B cell (primary cell): ENCODE measurements at places on chromosomes 5 and 9.
A peak's percentile ranks its signal among the peaks of the same experiment; 100 is the strongest.

GRCh38 chr9:7123743-7124142 lies 366.0 kb downstream of the KDM4C start:
- DNase-seq: no peak

DNA sequence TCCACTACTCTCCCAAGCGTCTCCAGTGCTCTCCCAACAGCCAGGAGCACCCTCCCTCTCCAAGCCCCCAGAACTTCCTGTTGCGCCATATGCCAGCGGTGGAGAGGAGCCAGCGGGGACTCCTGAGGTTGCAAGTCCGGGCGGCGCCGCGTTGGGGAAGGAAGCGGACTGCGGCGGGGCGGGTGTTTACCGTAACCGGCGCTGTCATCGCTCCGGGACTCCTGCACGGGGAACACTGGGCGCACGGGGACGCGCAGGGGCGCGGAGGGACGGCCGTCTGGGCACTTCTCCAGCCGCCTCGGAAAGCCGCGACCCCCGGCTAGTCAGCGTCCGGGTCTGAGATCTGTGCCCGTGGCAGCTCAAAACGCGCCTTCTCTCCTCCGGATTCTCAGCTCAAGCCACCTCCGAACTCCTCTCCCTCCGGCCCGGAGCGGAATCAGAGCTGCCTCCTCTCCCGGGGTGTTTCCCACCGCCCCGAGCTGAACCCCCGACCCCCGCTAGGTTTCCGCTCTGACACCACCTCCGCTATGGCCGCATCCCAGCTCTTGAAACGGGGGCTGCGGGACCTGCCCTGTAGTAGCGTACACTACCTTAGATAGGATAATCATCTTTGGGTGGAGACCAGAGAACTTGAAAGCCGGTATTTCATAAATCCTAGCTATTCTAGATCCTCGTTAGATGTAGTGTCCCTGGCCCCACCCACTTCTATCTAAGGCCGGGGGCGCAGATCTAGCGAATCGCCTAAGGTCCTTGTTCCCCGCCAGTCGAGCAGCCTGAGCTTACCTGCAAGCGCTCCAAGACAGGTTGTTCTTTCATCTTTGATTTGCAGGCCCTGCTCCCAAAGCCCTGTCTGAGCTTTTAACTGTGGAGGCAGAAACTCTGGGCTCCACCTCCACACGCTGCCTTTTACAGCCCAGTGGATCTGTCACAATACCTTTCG lies at the start of gene TRPM6:
Gene TRPM6, minus strand, starts transcription at position 881 of the 940 bp plus-strand sequence. Its CDS starts 65 bp downstream, at position 816.
- DNase-seq: peak; percentile 31

DNA sequence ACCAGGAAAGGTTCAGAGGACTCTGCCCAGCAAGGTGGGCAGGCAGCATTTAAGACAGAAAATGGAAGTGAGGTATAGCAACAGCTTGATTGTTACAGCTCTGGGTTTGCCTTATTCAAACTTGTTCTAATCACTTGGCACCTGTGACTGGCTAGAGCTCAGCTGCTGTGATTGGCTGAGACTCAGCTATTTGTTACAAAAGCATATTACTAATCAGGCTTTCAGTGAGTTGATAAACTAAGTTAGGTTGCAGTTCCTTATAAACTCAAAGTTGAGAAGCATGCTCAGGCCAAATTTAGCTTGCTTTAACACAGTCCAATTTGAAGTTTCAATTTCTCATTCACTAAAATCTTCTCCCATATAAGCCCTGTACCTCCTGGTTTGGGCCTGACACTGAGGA lies 56.3 kb downstream of the GDA start:
- no peak for DNase-seq

GRCh38 chr9:81669041-81669651 lies 20.2 kb downstream of the TLE1 start:
- DNase-seq: peak; percentile 48

GRCh38 chr5:57082441-57083067 lies 91.3 kb upstream of the GPBP1 start:
- DNase-seq: no peak

- DNase-seq: no peak
These were observed 1939.8 kb downstream of the EFNA5 start for GRCh38 chr5:105730982-105731381.

DNA sequence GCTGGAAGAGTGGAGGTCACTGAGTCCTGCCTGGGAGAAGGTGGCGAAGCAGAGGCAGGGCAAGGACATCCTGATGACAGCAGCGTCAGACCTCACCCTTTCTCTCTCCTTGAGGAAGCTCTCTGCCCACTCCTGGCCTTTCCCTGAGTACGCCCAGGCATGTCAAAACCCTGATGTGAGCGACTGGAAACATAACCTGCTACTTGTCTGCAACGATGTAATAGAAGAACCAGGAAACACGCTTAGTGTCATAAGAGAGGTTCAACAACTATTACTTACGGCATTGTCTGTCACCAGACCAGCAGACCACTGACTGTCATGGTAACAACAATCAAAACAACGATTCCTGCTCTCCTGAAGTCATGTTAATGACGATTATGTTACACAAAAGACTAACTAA lies 152.4 kb downstream of the ACTL7B start:
- DNase-seq: no peak

DNA sequence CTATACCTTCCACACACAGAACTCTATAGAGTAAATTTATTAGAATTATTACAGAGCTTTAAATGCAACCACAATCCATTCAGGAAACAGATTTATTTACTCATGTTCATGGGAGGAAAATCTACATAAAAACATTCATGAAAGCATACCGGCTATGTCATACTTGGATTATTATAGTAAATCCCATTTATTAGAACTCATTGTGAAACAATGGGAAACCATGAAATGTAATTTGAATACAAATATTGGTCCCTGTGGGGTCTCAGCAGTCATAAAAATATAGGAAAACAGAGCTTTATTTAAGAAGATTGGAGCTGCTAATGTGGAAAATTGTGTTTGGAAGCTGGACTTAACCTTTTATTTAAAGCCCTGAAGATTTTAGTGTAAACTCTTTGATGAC lies 80.7 kb downstream of the HAPLN1 start:
- no peak for DNase-seq

GRCh38 chr9:133994353-133995011 lies 2.4 kb upstream of the VAV2 start:
- peak; percentile 86 for DNase-seq

DNA sequence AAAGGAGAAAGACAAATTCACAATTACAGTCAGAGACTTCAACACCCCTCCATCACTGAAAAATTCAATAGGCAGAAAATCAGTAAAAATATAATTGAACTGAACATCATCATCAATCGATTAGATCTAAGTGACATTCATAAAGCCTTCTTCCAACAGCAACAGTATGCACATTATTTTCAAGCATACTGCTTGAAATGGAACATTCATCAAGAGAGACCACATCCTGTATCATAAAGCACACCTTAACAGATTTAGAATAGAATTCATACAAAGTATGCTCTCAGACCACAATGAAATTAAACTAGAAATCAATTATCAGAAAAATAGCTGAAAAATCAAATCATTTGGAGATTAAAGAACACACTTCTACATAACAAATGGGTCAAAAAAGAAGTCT lies 39.1 kb downstream of the ERMP1 start:
- DNase-seq: no peak

DNA sequence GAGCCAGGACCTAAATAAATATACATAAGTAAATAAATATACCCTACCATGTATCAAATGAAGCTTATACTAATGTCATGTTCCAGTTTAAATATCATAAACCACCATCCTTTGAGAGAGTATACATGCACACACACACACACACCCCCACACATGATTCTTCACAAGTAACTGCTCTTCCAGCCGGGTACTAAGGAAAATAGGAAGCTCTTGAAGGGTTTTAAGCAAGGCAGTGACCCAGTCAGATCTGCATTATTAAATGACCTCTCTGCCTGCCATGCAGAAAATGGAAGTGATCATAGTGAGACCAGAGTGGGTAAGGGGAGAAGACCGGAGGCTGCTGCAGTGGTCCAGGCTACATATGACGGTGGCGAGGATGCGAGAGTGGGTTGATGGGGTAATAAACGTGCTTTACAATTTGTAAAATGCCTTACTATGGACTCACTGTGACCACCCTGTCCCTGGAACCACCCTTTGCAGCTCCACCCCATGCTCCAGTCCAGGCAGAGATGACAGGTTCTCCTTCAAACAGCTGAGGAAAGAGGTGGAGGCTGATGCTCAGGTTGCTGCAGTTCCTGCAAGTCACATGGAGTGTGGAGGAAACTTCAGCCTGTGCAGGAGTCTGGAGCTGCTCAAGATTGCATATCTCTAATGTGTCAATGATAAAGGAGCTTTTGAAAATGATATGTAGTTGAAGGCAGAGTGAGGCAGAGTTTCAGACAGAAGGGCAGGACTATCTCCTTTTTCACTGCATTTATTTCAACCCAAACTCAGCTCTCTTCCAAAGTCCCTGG lies 38.8 kb upstream of the NDFIP1 start:
- no peak for DNase-seq
